ENCODE measurements at places on chromosomes 16 and 17.
A peak's percentile ranks its signal among the peaks of the same experiment; 100 is the strongest.

GRCh38 chr17:48427598-48427997, 2.4 kb downstream of the SKAP1 start:
- H3K27ac ChIP-seq: peak overlapping the region; percentile 100
- no peaks in the 10 kb centered on the region for H3K27me3 ChIP-seq
- DNase-seq: peak; percentile 28
- peaks cover 7% of the 10 kb centered on the region for H3K36me3 ChIP-seq

- no peaks in the 10 kb centered on the region for H3K4me1 ChIP-seq
- no peaks in the 10 kb centered on the region for H3K36me3 ChIP-seq
- no peak for DNase-seq
- no peak overlapping the region for H3K27ac ChIP-seq
- no peak overlapping the region for H3K4me3 ChIP-seq
Observed at GRCh38 chr16:8063159-8063558, 527.2 kb downstream of the TMEM114 start.

DNA sequence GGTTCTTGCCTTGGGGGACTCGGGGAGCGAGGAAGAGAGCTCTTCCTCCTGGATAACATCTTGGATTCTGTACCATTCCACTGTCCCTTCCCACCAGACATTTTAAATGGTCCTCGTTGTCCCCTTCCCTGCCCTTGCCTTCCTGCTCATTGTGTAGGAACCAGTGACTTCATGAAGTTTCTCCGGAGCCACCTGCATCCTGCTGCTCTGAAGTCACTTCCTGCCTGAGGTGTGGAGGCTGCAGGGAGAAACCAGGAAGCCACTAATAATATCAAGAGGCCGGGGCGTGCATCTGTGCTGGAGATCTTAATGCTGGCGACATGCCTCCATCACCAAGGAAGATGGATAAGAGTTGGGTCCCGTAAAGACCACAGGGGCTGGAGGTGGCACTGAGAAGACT, 6.2 kb upstream of the SLC16A13 start:
- H3K27me3 ChIP-seq: no peaks in the 10 kb centered on the region
- H3K4me3 ChIP-seq: peak overlapping the region; percentile 72
- no peak for DNase-seq
- H3K4me1 ChIP-seq: peaks cover 35% of the 10 kb centered on the region

- no peak overlapping the region for H3K27ac ChIP-seq
- H3K36me3 ChIP-seq: no peaks in the 10 kb centered on the region
- H3K4me1 ChIP-seq: peaks cover 10% of the 10 kb centered on the region
- no peak for DNase-seq
- no peak overlapping the region for H3K4me3 ChIP-seq
- no peaks in the 10 kb centered on the region for H3K27me3 ChIP-seq
Observed at GRCh38 chr16:20799599-20799998, 6.7 kb downstream of the ERI2 start.

GRCh38 chr17:21372256-21372954, 3.8 kb upstream of the KCNJ12 start:
- H3K4me1 ChIP-seq: peaks cover 6% of the 10 kb centered on the region
- peaks cover 9% of the 10 kb centered on the region for H3K36me3 ChIP-seq
- H3K4me3 ChIP-seq: no peak overlapping the region
- H3K27ac ChIP-seq: no peak overlapping the region
- DNase-seq: no peak
- peaks cover 43% of the 10 kb centered on the region for H3K27me3 ChIP-seq

DNA sequence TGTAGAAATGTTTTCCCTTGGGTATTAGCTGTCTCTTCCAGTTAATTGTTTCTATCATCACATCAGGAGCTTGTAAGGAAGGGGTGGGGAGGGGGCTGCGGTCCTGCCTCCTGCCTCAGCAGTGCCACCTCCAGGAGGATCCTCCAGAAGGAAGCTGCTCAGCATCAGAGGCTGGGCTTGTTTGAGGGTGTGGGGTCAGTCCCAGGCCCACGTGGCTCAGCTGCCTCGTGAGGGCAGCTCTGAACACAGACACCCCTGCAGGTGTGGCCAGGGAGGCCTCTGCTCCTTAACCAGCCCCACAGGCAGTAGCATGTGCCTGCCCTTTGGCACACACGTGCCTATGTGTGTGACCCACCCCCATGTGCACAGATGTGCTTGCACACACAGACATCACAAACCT, 46.3 kb downstream of the MRM1 start:
- peaks cover 73% of the 10 kb centered on the region for H3K27me3 ChIP-seq
- no peak overlapping the region for H3K4me3 ChIP-seq
- no peak overlapping the region for H3K27ac ChIP-seq
- DNase-seq: no peak
- H3K36me3 ChIP-seq: no peaks in the 10 kb centered on the region

DNA sequence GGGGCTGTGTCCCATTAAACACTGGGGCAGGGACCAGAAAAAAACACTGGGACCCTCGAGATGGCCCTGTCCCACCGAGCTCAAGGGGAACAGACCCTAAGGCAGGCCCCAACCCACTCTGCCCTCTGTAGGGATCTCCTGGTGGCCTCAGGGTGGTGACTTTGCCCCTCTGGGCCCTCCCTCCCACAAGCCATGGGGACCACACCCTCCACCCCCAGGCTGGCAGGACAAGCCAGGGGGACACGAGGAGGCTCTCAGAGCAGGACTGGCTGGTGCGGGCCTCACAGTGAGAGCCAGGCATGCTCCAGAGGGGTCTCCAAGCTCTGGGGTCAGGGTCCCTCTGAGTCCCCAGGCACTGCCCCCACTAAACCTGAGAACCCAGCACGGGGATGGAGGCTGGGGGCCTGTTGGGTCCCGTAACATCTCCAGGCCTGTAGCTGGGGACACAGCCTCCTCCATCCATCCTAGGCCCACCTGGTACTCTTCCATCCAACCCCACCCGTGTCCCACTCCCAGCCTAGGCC, 14.5 kb upstream of the SRRM2 start:
- no peak overlapping the region for H3K4me3 ChIP-seq
- no peaks in the 10 kb centered on the region for H3K4me1 ChIP-seq
- DNase-seq: no peak
- H3K36me3 ChIP-seq: no peaks in the 10 kb centered on the region
- no peak overlapping the region for H3K27ac ChIP-seq

DNA sequence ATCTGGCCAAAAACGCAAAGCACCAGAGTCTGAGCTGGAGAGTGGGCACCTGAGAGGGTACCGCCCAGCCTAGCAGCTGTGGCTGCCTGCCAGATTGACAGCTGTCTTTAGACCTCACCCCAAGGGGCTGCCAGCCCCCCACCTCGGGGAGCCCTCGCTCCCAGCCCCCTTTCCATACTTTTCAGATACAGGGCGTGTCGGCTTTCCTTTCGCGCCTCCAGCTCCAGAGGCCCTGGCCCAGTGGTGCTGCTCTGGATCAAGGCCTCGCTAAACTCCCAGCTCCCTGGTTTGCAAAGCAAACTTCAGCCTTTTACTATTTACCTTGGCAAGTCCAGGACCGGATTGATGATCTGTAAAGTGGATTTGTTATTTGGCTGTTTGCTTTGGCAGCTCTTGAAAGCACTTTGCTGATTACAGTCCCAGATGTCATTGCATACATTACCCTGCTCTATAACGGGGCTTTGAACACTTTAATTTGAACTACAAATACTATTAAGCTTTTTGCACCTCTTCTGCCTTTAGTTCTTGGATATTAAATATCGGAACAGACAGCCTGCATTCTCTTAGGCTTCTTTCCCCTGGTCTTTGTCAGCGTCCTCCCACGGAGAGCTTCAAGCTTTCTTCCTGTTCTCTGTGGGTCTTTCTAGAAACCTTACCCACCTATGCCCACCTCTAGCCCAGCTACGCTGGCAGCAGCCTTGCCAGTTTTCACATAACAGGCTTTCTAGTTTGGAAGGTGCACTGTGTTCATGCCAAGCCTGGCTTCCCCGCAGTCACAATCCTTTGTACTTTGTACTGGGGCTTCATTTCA, 63.6 kb upstream of the TBX2 start:
- no peak overlapping the region for H3K4me3 ChIP-seq
- no peaks in the 10 kb centered on the region for H3K27me3 ChIP-seq

DNA sequence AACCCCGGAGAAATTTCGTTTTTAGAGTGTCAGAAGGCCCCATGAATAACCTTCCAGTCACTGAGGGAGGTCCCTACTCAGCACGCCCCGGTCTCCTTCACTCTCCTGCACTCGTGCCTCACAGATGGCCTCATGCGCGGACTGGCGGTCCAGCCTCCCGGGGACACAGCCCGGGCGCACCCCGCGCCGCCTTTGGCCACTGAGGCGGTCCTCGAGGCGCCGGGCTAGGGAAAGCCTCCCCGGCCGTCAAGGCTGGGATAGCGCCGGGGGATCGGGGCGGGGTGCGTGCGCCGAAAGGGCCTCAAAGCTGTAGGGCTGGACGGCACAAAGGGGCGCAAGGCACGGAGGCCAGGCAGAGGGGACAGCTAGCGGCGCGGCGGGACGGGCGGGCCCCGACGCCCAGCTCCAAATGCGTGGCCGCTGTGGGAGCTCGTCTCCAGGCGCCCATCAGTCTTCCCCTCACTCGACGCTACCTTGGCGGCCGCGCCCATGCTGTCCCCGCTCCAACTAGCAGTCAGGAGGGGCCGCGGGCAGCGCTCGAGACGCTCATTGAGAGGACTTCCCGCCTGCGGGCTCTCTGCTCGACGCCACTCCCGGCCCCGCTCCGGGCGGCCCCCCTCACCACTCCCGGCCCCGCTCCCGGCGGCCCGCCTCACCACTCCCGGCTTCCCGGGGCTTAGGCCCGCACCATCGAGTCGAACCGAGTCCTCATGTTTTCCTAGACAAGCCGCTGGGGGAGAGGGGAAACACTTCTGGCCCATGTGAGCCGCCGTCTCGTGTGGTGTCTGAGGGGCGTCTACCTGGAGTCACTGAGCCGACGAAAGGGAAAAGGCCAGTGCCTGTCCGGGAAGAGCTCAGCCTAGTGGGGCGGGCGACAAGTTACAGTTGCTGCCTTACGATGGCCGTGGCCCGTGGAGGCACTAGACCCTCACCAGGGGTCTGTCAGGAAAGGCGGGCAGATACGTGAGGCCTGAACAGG, at the start of gene USP6:
TSS of gene USP6 (plus strand) at position 360 of the 979 bp plus-strand sequence. CDS start 14,336 bp downstream, outside the sequence.
- H3K27ac ChIP-seq: no peak within 1 kb of the TSS
- peaks cover 7% of the 10 kb centered on the region for H3K36me3 ChIP-seq
- DNase-seq: no peak
- peaks cover 3% of the 10 kb centered on the region for H3K4me1 ChIP-seq
- peaks cover 51% of the 10 kb centered on the region for H3K27me3 ChIP-seq

- H3K4me3 ChIP-seq: no peak overlapping the region
- no peaks in the 10 kb centered on the region for H3K36me3 ChIP-seq
- DNase-seq: peak; percentile 31
- no peaks in the 10 kb centered on the region for H3K4me1 ChIP-seq
- no peak overlapping the region for H3K27ac ChIP-seq
- H3K27me3 ChIP-seq: no peaks in the 10 kb centered on the region
Observed at GRCh38 chr16:31695667-31696066, 168.0 kb downstream of the AHSP start.

DNA sequence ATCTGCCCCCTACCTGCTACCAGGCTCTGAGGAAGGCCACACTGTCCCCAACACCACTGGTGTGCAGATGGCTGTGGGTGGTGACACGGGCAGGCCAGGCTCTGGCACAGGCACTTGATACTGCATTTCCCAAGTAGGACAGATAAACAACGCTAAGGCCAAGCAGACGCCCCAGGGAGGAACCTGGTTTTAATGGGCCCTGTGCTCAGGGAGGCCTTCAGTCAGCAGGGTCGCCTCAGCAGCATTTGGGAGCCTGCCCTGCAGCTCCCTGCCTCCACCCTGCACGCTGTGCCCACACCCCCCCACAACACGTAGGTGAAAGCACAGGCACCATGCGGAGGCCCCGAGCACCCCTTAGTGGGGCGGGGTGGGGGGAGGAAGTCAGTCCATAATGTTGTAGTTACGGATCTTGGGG, 3.3 kb upstream of the FASN start:
- H3K27ac ChIP-seq: no peak overlapping the region
- H3K36me3 ChIP-seq: no peaks in the 10 kb centered on the region
- H3K4me3 ChIP-seq: no peak overlapping the region
- peaks cover 18% of the 10 kb centered on the region for H3K4me1 ChIP-seq
- no peak for DNase-seq

DNA sequence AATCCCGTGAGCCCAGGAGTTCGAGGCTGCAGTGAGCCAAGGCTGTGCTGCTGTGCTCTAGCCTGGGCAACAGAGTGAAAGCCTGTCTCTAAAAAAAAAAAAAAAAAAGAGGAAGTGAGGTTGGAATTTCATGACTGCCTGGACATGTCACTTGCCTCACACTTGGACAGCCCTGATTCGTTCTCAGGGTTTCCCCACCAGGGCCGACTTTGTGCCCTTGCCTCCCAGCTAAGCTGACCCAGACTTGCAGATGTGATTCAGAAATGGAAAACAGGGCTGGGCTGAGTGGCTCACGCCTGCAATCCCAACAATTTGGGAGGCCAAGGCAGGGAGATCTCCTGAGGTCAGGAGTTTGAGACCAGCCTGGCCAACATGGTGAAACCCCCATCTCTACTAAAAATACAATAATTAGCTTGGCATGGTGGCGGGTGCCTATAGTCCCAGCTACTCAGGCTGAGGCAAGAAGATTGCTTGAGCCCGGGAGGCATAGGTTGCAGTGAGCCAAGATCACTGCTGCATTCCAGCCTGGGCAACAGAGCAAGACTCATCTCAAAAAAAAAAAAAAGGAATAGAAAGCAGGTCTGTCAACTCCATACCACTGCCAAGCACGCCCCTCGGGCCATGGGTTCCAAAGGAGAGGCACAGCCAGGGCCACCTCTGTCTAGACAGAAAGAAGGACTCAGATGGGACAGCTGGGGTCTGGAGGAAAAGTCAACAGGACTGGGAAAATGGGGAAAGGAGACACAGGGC, 46.9 kb downstream of the SOCS1 start:
- no peaks in the 10 kb centered on the region for H3K27me3 ChIP-seq
- H3K4me1 ChIP-seq: peaks cover 21% of the 10 kb centered on the region
- no peak for DNase-seq
- H3K36me3 ChIP-seq: no peaks in the 10 kb centered on the region
- H3K4me3 ChIP-seq: no peak overlapping the region

DNA sequence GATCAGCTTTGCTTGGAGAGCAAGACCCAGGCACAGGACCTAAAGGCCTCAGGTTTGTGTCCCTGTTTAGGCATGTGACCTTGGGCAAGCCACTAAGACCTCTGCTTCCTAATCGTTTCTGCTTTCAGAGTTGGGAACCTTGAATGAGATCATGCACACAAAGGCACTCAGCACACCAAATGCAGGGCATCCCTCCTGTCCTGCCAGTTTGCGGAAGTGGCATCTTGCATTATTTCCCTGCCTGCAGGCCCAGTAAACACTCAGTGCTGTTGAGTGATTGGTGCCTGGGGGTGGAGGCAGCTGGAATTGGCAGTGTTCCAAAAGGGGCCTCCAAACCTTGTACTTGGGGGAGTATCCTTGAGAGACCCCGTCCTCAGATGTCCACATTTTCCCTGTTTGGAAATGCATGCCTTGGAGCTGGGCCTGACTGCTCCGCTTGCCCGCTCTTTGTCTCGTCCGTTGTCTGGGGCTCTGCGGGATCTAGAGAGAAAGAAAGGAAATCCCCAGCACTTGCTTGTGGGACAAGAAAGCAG, 28.7 kb downstream of the MRM1 start:
- H3K27ac ChIP-seq: no peak overlapping the region
- H3K36me3 ChIP-seq: peaks cover 1% of the 10 kb centered on the region
- no peak overlapping the region for H3K4me3 ChIP-seq
- H3K27me3 ChIP-seq: peaks cover 35% of the 10 kb centered on the region

GRCh38 chr17:1643293-1643998, 2.1 kb downstream of the SCARF1 start:
- H3K36me3 ChIP-seq: no peaks in the 10 kb centered on the region
- peak; percentile 63 for DNase-seq
- H3K4me1 ChIP-seq: peaks cover 14% of the 10 kb centered on the region
- H3K27ac ChIP-seq: peak overlapping the region; percentile 79
- no peak overlapping the region for H3K4me3 ChIP-seq
- no peaks in the 10 kb centered on the region for H3K27me3 ChIP-seq
